ENCODE measurements at places on chromosomes 7 and 10.

DNA sequence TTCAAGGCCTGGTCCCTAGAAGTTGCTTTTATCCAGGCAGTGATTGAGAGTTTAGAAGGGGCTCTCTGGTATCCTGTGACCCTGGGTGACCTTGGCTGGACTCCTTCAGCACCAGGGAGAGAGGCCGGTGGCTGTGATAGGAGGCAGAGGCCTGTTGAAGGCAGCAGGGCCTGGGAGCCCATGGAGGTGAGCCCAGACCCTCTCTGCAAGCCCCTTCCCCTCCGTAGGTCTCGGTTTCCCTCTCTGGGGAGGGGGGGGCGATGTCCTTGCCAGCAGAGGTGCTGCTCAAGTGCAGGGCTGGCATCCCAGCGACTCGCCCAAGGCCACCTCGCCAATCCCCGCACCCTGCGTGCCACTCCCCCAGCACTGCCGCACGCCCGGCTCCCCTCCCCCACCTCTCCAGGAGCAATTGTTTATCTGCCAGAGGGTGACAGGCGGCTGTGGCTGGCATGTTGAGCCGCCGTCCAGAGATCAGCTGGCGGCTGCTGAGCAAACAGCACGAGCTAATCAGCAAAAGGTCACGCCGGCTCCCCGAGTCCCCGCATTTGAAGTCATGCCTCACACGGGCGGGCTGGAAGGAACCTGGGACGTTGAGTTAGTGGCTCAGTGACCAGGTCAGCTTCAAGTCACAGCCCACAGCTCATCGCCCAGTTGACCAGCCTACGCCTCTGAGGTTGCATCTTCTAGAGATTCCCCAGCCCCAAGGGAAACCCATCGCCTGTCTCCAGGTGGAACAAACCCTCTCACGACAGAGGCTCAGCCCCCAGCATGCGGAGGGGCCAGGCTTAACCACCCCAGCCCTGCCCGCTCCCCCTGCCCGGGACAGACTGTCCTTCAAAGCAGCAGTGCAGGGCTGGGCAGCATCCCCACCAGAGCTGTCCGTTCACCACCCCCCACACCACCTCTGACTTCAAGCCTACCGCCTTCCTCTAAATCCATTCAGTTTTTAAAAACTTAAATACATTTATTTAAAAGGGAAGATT is 43.7 kb downstream of the ELFN1 start:
- no peak for DNase-seq

GRCh38 chr10:129517680-129518057 is 50.6 kb downstream of the MGMT start:
- DNase-seq = no peak

DNA sequence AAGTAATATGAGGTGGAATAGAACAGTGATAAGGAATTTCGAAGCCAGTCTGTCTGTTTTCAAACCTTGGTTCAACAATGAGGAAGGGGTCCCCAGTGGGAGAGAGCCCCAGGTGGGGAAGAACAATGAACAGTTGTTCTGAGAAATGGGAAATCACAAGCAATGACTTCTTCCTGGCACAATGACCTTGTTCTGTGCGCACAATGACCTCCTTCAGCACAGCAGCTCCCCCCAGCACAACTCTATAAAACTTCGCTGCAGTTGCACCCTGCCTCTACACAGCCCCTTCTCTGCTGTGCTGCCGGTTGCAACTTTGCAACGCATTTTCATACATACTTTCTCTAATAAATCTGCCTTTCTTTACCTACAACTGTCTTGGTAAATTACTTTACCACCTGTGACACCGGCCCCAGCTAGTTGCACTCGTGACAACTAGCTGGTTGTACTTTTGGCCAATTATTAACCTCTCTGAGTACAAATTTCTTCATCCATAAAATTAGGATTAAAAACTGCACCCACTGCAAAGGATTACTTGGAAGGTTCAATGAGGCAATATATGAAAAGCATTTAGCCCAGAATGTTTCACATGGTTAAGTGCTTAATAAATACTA is 40.5 kb downstream of the ASB4 start:
- DNase-seq = no peak

- no peak for DNase-seq
These were observed 16.4 kb downstream of the MTERF1 start for GRCh38 chr7:91864070-91864469.

DNA sequence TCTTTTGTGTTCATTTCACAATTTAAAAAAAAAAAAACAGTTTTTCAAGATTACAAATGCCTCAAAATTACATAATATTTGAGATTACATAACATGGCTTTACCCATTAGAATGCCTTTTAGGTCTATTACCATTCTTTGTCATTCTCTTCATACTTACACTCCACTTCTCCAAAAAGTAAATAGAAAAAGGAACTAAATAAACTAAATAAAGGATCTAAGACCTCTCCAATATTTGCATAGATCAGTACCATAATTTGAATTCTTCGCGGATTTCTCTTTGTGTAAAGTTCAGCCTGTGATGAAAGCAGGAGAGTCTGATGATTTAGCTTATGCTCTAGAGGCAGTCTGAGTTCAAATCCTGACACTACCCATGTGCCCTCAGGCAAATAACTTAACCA is 56.4 kb upstream of the C1GALT1 start:
- DNase-seq = no peak

DNA sequence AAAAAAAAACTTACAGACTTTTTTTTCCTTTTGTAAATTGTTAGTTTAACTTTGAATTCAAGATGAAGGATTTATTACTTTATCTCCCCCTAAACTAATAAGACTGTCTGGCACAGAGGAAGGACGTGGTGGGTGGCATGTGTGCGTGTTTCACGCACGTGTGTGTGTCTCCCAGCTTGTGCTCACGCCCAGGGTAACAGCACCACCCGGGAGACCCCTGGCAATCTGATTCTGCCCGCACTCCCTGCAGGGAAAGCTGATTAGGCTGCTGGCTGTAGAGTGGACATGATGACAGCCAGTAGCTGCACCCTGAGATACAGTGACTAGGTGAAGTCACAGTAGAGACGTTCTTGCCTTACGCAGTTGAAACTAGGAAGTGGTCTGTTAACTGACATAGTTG is 25.3 kb downstream of the WIPI2 start:
- no peak for DNase-seq

DNA sequence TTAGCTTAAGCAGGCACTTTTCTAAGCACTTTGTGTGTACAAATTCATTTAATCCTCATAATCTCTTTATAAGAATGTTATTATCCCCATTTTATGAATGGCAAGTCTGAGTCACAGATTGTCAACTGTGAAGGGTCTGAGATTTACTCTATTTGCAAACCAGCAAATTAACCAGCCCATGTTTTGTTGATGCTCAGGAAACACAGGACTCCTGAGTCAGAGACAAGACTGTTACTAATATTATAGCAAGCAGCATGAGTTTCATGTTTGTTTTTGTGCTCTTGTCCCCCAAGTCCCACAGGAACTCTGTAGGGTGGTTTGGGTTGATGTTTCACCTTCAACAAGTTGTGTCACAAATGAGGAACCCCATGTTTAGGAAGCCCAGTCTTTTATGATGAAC is 182.0 kb upstream of the PPP1R3A start:
- no peak for DNase-seq

DNA sequence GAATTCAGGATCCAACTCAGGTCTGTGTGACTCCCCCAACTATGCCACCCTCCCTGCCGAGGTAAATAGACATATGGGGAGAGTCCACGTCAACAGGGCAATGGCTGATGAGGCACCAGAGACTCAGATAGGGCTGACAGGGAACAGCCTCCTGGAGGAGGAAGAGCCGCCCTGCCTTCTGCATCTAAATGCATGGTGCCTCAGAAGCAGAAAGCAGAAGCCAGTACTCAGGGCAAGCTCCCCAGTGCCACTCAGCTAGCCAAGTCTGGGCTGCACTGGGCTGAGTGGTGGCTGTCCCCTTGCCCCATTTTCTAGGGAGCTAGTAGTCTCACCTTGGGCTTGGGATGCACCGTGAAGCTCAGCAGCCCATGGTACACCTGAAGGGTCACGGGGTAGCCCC is 11.0 kb downstream of the RRP12 start:
- no peak for DNase-seq

DNA sequence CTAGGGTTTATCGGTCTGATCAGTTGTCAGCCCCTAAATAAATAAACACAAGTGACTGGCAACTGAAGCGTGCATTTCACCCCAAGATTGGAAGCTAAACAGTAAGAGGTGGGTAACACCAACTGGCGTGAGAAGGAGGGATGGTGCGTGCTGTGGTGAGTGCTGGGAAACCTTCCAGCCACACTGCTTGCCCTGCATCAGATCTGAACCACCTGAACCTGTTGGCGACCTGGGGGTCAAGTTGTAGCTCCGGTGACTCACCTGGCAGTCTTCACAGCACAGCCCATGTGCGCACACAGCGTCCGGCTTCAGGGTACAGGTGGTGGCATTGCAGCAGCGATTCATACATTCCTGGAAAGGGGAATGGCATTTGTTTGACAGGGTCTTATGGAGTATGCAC is 170.1 kb downstream of the FANK1 start:
- no peak for DNase-seq

DNA sequence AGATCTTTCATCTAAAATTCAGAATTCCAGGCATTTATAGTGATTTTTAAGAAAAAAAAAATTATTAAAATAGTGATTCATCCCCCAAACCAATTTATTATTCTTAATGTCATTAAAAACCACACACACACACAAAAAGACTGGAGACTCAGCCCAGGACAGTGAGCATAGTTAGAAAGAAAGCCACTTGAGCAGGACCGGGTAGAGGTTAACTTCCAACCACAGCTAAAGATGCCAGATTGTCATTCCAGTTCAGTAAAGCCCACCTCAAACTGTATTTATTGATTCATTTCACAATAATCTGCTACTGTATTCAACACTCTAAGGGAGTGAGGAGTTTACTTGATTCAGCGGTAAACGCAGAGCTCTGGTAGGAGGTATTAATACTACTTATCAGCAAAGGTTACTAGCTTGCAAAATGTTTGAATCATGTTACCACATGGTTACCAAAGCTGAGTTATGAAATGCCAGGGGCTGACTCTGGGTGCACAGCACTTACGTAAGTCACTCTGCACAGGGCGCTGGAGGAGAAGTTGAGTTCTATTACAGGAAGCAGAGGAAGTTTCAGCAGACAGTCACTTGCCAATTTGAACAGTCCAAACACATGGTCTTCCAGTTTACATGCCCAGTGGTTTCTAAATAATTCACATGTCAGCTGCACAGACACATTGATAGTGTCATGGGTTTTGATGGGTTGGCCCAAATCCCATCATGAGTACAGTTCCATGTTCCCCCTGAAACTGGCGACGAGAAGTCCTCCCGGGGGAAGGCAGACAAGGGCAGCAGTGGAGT is 64.6 kb downstream of the KLF6 start:
- no peak for DNase-seq

DNA sequence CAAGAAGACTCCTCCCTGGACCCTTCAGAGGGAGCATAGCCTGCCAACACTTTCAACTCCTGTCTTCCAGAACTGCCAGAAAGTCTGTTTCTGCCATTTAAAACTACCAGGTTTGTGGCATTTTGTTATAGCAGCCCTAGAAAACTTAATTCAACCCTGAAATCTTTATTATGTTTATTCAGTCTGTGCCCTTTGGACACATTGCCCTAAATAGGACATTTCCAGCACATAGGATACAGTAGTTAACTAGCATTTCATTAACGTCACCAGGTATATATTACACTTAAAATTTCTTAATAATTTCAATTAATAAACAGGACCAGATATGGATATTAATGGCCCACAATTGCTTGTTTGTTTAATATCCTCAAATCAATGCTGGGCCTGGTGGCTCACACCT is 54.3 kb downstream of the KCNH2 start:
- no peak for DNase-seq

DNA sequence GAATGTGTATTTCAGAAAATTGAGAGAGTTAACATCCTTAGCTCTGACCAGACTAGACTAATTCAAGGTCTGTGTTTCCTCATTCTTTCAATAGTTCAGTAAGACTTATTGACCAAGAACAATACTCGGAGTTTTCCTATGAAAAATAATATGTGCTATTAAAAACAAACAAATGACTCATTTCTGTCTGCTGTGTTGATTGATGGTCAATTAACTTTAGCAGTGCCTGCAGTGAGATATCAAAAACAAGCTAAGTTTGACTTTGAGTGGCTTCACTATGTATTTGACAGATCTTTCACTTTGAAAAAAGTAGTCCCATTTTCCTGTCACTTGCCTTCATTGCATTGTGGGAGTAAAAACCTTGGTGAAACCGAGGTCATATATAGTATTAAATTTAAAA is 91.0 kb downstream of the GNAT3 start:
- no peak for DNase-seq

DNA sequence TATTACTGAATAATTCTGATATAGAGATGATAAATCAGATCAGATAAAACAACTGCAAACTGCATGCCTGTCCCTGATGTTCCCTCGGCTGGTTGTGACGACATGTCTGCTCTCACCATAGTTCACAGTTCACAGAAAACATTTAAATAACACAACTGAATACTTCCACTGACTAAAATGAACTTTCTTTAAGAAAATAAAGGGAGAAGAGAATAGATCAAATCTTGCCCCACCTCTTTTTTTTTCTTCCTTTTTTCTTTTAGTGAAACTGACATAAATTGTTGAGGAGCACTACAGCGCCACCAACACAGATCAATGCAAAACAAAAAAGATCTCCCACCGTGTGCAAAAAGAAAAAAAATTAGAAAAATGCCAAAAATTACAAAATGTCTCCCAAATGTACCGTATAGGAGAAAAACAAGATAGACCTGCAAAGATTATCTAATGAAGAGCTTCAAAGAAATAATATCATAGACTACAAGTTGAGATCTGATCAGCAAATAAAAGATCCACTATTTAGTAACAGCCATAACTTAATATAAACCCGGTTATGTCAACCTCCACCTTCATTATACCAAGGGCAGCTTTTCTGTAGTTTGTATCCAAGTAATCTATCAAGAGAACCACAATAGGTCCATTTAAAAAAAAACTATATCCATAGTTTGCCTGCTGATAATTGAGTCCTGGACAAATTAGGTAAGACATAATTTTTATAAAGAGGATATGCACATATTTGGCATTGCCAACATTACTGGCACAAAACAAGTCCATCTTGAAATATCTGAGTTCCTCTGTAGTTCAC is 30.7 kb upstream of the EPC1 start:
- DNase-seq = no peak

- no peak for DNase-seq
These were observed 3.0 kb upstream of the NANOS1 start for GRCh38 chr10:119026301-119027110.

- no peak for DNase-seq
These were observed 205.2 kb upstream of the PPP2R2D start for GRCh38 chr10:131695496-131696165.

GRCh38 chr7:132516042-132516840 is 60.0 kb downstream of the PLXNA4 start:
- no peak for DNase-seq

DNA sequence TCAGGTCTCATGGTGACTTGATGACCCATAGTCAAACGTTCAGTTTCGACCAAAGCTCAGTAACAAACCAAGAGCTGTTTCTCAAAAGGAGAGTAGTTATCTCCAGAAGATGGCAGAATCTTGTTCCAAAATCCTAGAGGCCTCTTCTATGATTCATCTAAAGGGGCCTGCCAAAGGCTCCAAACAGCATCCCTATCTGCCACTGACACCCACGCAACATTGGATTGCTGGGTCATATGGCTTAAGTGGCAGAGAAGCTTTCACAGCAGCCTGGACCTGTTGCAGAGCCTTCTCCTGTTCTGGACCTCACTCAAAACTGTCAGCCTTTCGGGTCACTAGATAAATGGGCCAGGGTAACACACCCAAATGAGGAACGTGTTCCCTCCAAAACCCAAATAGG is 54.0 kb upstream of the LRRC18 start:
- DNase-seq = no peak

- DNase-seq = no peak
These were observed 537.9 kb upstream of the MGMT start for GRCh38 chr10:128929131-128929530.

- DNase-seq = no peak
These were observed 34.9 kb downstream of the INSYN2A start for GRCh38 chr10:127161482-127161881.

- DNase-seq = no peak
These were observed 102.2 kb upstream of the ANKRD1 start for GRCh38 chr10:91022924-91023699.
